Stimulated activated CD4-positive, alpha-beta T cell treated with anti-CD3 and anti-CD28 coated beads, Interleukin-1b, Interleukin-23, amount 100 ng/mL, for 1 hour (primary cell): ENCODE measurements at places on chromosomes 7 and 10.

DNA sequence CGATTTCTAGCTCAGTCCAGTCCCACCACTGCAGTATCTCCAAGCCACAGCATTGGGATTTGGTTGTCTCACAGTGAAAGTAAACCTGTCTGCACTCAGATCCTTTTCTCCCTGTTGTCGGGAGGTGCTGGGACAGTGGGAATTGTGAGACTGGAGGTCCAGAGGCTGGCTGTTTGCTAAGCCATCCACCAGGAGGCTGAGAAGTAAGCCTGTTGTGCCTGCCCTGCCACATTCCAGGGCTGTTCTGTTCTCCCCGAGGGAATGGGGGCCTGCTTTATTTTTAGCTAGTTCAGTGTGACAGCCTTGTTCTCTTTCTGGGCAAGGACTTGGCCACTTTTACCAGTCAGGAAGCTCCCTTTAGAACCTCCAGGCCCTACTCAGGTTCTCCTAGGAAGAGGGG, 54.9 kb downstream of the HK1 start:
- no peak for DNase-seq

GRCh38 chr10:69757553-69758309, 44.0 kb upstream of the COL13A1 start:
- no peak for DNase-seq

GRCh38 chr7:36819639-36820038, 95.3 kb upstream of the AOAH start:
- DNase-seq = no peak

GRCh38 chr10:16944986-16945385, 127.8 kb upstream of the RSU1 start:
- no peak for DNase-seq

DNA sequence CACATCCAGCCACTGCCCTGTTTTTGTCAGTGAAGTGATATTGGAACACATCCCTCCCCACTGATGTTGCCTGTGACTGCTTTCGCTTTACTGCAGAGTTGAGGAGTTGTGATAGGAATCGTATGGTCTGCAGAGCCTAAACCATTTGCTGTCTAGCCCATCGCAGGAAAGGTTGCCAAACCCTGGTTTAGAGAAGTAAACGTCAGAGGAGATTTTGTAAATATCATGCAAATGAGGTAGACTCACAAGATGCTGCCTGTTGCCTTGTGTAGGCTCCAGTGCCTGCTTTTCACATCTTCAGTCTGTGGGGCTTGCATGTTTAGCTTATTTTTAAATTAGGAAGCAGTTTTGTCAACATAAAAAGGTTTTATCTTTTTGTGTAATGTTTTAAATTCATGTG, 107.1 kb downstream of the TRRAP start:
- no peak for DNase-seq

- DNase-seq = no peak
Measured at GRCh38 chr10:132841615-132841975, 55.6 kb upstream of the NKX6-2 start.

- no peak for DNase-seq
Measured at GRCh38 chr7:99229234-99229633, 21.3 kb upstream of the KPNA7 start.
